Head of caudate nucleus (tissue), 42 donors: ENCODE measurements at places on chromosomes 1 and 21.

DNA sequence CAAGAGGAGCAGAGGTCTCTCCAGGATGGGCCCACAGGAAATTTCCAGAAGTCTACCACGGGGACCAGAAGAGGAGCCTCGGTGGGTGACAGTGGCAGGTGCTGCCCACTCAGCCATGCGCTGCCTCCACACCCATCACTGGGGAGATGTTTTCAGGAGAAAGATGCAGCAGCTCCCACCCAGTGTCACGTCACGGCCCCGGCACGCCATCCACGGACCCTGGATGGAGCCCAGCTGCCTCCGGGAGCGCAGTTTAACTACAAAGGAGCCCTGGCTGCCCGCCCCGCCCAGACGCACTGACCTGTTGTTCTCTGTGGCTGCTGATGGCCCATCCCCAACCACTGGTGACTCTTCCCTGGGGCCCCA lies 6.8 kb downstream of the TSPEAR start:
- peak; percentile 2 for DNase-seq

DNA sequence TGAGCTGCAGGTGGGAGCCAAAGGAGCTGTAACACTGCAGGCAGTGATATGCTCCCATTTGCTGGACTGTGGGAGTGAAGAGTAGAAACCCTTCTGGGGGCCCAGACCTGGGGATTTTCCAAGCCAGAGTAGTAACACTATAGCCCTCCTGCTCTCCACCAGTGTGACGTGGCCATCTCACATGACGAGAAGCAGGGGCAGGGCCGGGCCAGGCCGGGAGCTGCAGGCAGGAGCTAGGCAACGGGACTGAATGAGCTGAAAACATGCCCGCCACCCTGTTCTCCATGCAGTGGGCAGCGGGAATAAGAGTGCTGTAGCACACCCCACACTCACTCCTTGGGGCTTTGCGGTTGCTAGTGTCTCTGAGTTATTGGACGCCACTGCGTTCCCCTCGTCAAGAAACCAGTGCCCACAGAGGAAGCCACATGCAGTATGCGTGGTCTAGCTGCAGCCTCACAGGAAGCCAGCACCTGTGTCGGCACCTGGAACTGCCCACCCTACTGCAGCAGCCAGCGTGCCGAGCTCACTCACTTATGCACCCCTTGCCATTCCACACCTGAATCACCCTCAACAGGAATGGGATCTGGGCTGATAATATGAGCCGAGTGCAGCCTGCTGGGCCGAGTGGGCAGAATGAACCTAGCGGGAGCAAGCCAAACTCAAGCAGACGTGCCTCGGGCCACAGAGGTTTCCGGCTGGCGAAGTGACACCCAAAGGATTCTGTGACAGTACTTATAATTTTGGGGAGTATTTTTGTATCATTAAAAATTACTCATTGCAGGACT lies 1389.6 kb downstream of the KCNT2 start:
- no peak for DNase-seq

- peak; percentile 8 for DNase-seq
Measured at GRCh38 chr1:228010921-228011320, 4.1 kb downstream of the WNT3A start.

GRCh38 chr1:53278298-53278725 lies 40.0 kb upstream of the MAGOH start:
- peak; percentile 63 for DNase-seq

DNA sequence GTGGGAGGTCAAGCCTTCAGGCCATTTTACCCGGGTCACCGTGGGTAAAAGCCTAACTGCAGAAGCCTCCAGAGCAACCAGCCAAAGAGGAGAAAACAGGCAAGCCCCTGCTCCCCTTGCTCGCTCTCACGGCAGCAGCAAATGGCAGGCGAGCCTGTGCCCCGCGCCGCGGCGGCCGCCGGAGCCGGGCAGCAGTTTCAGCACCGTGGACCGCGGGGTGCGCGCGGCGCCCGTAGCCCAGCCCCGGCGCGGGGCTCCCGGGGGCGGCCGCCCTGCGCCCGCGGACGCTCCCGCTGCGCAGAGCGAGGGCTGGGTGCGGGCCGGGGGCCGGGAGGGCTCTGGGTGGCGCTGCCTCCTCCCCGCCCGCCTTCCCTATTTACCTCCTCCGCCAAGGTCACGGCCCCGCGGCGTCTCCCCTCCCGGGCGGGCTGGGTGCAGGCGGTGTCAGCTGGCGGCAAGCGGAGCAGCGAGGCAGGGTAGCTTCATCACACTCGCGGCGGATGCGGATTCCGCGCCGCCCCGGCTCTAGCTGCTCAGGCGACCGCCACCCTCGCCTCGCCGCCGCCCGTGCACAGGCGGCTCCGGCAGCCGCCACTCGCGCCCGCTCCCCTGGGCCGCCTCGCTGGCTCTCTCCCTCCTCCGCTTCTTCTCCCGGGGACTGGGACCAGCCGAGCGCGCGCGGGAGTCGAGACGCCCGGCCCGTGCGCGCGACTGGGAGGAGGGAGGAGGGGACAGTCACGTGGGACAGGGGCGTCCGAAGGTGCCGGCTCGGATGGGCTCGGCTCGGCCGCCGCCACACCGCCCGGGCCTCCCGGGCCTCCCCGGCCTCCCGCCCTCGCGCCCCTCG lies at the start of gene RGS7:
RGS7 (minus strand) TSS at position 687 of the 847 bp plus-strand sequence.
- peak; percentile 49 for DNase-seq
